Calu3 (cell line): ENCODE measurements at places on chromosomes 7 and 10.

DNA sequence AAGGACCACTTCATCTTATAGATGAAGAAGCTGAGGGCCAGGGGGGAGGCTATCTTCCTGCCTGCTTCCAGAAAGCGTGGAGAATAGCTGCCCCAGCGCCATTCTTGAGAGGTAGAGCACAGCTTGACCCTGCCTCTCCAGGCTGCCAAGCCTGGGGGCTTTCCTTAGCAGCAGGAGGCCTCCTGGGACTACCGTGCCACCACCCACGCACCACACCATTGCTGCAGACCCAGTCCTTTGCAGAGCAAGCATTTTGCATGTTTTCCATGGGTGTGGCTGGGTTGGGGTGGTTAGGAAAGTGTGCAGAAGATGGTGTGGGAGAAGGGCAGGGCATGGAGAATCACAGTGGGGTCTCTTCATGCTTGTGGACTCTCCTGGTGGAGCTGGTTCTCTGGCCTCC is 64.9 kb downstream of the TBXAS1 start:
- H3K4me1 ChIP-seq: peaks cover 9% of the 10 kb centered on the region
- no peaks in the 10 kb centered on the region for H3K36me3 ChIP-seq
- no peak for DNase-seq

DNA sequence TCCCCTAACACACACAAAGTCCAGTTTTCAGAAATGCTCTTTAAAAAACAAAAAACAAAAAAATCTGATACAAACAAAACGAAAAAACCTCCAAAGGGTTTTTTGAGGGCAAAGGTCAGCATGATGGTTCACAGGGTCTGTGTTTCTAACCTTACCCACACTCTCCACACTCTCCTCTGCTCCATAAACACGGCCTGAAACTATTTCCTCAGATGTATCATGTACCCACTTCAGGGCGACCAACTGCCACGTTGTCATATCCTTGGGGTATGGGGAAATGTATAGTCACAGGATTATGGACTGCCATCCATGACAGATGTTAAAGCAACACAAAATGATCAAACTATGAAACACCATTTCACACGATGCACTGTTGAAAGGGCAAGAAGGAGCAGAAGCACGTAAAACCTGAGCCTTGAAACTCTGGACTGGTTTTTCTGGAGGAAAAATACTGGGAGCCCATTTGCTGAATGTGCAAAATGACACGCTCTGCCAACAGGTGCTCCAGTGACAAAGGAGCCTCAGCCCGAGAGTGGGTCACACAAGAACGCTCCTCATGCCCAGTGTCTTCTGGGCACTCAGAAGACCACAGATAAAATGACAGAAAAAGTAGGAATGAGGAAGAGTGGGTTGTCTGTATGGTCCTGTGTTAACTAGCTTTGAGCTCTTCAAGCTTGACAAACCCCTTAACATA is 15.8 kb downstream of the NAPEPLD start:
- no peak for DNase-seq
- H3K36me3 ChIP-seq: peaks cover 4% of the 10 kb centered on the region
- H3K27me3 ChIP-seq: no peaks in the 10 kb centered on the region
- H3K4me3 ChIP-seq: no peak overlapping the region

- no peak overlapping the region for H3K4me3 ChIP-seq
- no peak for DNase-seq
- no peaks in the 10 kb centered on the region for H3K27me3 ChIP-seq
- no peak overlapping the region for H3K27ac ChIP-seq
- H3K4me1 ChIP-seq: no peaks in the 10 kb centered on the region
Observed at GRCh38 chr10:130301021-130301892, 165.1 kb downstream of the GLRX3 start.

- H3K4me1 ChIP-seq: no peaks in the 10 kb centered on the region
- H3K27ac ChIP-seq: no peak overlapping the region
- H3K27me3 ChIP-seq: no peaks in the 10 kb centered on the region
- no peak for DNase-seq
- no peaks in the 10 kb centered on the region for H3K36me3 ChIP-seq
Observed at GRCh38 chr7:85261336-85261735, 74.5 kb upstream of the SEMA3D start.

DNA sequence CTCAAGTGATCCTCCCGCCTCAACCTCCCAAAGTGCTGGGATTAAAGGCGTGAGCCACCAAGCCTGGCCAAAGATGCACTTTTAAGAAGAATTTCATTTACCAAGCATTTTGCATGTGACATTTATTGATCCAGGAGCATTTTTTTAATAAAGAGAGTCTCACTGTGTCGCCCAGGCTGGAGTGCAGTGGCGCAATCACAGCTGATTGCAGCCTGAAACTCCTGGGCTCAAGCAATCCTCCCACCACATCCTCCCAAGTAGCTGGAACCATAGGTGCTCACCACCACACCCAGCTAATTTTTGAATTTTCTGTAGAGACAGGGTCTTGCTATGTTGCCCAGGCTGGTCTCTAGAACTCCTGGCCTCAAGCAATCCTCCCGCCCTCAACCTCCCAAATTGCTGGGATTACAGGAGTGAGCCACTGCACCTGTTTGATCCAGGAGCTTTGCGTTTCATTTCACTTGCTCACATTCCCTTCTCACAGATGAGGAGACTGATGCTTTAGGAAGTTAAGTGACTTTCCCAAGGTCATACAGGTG is 4.4 kb upstream of the TBL2 start:
- H3K4me1 ChIP-seq: peaks cover 8% of the 10 kb centered on the region
- H3K27ac ChIP-seq: no peak overlapping the region
- H3K4me3 ChIP-seq: no peak overlapping the region
- peaks cover 12% of the 10 kb centered on the region for H3K36me3 ChIP-seq
- no peak for DNase-seq

DNA sequence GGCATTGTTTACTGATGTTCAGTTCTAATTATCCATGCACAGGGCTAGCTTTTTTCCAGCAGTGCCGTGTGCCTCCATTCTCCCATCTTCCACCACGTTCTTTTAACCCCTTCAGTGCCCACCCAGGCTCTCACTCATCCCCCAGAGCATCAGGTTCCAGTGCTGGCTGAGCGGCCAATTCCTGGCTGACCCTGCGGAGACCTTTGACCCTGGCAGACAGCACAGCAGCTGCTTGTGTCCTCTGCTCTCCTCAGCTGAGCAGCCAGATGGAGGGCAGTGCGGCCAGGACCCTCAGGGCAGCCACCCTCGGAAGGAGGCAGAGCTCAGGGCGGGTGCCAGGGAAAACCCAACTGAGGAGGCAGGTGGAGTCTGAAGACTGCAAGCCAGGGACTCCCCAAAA is 48.4 kb downstream of the ZNF503 start:
- no peaks in the 10 kb centered on the region for H3K27me3 ChIP-seq
- H3K36me3 ChIP-seq: no peaks in the 10 kb centered on the region
- H3K27ac ChIP-seq: no peak overlapping the region
- H3K4me3 ChIP-seq: no peak overlapping the region
- H3K4me1 ChIP-seq: peaks cover 18% of the 10 kb centered on the region

DNA sequence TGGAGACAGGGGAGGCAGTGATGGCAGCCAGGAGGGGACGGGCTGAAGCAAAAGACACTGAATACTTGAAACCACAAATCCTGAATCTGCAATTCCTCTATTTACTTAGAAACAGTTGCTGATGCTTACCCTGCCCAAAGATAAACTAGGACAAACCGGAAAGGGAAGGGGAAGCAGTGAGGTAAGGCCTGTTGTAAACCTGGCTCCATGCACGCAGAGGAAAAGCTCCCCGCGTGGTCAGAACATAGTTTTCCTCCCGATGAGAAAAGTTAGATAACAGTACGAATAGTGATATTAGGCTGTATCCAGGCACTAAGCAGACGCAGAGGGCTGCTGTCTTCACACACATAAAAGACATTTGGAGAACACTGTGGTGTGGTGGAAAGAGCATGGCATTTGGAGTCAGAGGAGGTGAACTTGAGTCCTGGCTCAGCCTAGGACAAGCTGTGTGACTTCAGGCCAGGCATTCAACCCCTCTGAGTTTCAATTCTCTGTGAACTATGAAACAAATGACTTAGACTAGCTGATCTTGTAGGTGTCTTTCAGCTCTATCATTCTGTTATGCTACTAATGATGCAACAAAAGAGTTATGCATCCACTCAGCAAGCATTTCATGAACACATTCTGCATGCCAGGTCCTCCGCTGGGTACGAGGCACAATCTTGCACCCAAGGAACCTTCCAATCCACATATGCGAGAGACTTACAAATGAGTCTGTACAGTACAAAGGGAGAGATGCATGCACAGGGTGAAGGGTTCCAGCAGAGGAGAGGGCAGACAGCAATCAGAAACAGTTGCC is 80.9 kb downstream of the SORBS1 start:
- no peaks in the 10 kb centered on the region for H3K4me1 ChIP-seq
- DNase-seq: no peak
- no peaks in the 10 kb centered on the region for H3K36me3 ChIP-seq
- no peak overlapping the region for H3K27ac ChIP-seq

DNA sequence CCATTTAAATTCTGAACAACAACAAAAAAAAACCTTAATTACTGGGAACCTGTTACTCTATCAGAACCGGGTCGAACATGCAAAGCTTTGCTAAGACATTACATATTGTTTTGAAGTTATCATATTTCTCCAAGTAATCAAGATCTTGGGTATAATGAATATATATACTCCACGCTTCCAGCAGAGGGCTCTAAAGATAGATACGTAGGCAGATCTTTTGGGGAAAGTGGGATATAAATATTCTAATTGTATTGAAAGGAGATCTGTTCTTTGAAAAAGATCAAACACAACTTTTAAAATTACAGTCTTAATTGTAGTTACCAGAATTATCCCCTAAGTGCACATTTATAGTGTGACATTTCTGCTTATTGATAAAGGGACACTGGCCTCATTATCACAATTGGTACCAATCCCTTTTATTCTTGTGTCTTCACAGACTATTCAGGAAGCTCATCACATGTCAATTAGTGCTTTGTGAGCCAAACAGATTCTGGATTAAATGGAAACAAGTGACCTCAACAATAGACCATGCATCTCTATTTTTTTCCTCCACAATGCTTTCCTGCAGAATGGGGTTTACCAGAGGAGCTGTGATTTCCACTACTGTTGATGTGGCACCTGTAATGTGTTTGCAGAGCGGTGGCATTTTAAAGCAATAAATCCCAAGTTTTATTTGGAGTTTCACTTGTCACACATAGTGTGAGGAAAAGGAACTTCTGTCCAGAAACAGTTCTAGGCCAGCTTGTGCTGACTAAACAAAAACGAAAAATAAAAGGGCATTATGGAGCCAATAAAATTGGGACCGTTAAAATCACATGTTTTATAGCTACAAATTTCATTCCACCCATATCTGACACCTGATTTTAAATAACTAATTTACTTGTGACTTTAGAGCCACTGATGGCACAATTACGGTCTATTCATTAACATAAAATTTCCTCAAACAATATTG is 122.4 kb downstream of the CTTNBP2 start:
- no peak overlapping the region for H3K27ac ChIP-seq
- DNase-seq: no peak
- H3K27me3 ChIP-seq: no peaks in the 10 kb centered on the region
- H3K4me1 ChIP-seq: no peaks in the 10 kb centered on the region
- H3K36me3 ChIP-seq: no peaks in the 10 kb centered on the region

GRCh38 chr10:50605269-50605950 is 18.3 kb downstream of the SGMS1 start:
- peak; percentile 50 for DNase-seq
- H3K27ac ChIP-seq: peak overlapping the region; percentile 5
- H3K4me1 ChIP-seq: peaks cover 63% of the 10 kb centered on the region
- no peaks in the 10 kb centered on the region for H3K36me3 ChIP-seq

GRCh38 chr7:140074780-140075179 is 12.0 kb upstream of the PARP12 start:
- H3K27ac ChIP-seq: no peak overlapping the region
- H3K36me3 ChIP-seq: no peaks in the 10 kb centered on the region
- peaks cover 29% of the 10 kb centered on the region for H3K27me3 ChIP-seq
- no peak overlapping the region for H3K4me3 ChIP-seq

GRCh38 chr7:82714883-82715282 is 271.3 kb upstream of the CACNA2D1 start:
- H3K4me3 ChIP-seq: no peak overlapping the region
- no peak overlapping the region for H3K27ac ChIP-seq

- DNase-seq: no peak
- H3K27ac ChIP-seq: no peak overlapping the region
- no peaks in the 10 kb centered on the region for H3K4me1 ChIP-seq
Observed at GRCh38 chr10:102219370-102219769, 6.7 kb upstream of the ELOVL3 start.

DNA sequence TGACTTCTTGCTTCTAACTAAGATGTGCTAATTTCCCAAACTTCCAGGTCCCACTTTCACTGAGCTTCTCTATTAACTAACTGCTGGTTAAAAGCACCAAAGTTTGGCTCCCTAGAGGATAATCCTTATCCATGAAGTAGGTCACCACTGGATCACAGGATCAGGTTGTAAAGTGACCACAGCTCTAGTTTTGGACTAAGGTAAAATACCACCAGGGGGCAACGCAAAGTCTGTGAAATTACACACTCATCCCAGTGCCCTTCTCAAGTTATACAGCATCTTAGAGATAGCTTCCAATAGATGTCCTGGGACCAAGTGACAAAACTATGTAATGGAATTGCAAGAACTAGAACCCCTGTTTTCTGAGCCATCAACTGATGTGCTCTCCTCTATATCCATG is 116.4 kb upstream of the ASAH2 start:
- peak; percentile 30 for DNase-seq
- H3K4me3 ChIP-seq: no peak overlapping the region
- H3K27ac ChIP-seq: no peak overlapping the region
- no peaks in the 10 kb centered on the region for H3K36me3 ChIP-seq
- H3K4me1 ChIP-seq: no peaks in the 10 kb centered on the region

DNA sequence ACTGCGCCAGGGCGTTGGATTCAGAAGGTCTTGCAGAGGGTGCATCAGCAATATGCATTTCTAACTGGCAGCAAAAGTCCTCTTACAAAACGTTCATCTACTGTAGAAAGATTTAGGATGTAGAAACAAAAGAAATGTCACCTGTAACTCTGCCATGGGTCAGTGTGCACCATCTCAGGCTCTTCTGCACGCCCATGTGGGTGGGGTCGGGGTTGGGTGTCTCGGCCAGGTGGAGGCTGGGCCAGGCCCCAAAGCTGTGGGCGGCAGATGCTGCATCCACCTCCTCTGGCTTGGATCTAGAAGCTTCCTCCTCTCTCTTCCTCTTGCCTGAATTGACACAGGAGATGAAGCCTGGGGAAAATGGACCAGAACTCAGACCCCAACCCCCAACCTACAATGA is 111.3 kb upstream of the PPP2R2D start:
- H3K27me3 ChIP-seq: no peaks in the 10 kb centered on the region
- H3K36me3 ChIP-seq: no peaks in the 10 kb centered on the region
- H3K4me1 ChIP-seq: no peaks in the 10 kb centered on the region
- H3K4me3 ChIP-seq: no peak overlapping the region
- no peak for DNase-seq
- no peak overlapping the region for H3K27ac ChIP-seq

DNA sequence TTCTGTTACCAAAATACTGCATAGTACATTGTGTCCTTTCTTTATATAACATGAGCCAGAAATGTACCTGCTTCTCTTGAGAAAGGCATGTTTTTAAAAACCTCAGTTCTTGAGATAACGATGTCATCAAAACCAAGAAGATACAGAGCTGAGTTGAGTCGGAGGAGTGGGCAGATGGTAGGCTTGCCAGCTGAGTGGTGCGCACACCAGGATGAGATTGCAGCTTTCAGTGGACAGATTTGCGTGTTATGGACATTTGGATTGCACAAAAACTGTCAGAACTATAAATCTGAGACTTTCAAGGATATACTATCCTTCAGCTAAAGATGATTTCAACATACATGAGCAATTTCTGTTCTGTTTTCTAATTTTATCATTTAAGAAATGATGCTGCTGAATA is 25.0 kb downstream of the PRKAR2B start:
- H3K27ac ChIP-seq: no peak overlapping the region
- no peaks in the 10 kb centered on the region for H3K36me3 ChIP-seq
- no peaks in the 10 kb centered on the region for H3K27me3 ChIP-seq
- H3K4me1 ChIP-seq: no peaks in the 10 kb centered on the region
- H3K4me3 ChIP-seq: no peak overlapping the region
